ENCODE measurements at places on chromosomes 13 and 19.

GRCh38 chr19:48340995-48341394, 15.6 kb downstream of the EMP3 start:
- DNase-seq = no peak

DNA sequence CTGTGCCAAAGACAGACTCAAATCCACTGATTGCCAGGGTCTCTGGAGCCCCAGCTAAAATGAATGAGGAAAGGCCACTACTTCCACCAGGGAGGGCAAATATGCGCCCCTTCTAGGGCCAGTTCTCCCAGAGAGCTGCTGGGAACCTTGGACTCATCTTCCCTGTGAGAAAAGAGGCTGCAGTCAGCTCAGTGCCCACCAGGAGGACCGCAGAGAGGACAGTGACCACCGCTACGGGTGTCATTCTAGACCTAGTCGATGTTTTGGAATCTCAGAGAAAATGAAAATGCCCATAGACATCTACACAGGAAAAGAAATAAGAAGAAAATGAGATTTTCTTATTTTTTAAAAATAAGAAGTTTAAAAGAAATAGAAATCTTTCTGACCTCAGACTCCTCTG, 235.1 kb downstream of the UQCRFS1 start:
- no peak for DNase-seq

GRCh38 chr13:44870456-44870929, 118.8 kb downstream of the NUFIP1 start:
- no peak for DNase-seq

- peak; percentile 26 for DNase-seq
Measured at GRCh38 chr13:113145496-113145895, 13.0 kb upstream of the PROZ start.

- no peak for DNase-seq
Measured at GRCh38 chr19:33290082-33290815, 12.1 kb downstream of the CEBPA start.

DNA sequence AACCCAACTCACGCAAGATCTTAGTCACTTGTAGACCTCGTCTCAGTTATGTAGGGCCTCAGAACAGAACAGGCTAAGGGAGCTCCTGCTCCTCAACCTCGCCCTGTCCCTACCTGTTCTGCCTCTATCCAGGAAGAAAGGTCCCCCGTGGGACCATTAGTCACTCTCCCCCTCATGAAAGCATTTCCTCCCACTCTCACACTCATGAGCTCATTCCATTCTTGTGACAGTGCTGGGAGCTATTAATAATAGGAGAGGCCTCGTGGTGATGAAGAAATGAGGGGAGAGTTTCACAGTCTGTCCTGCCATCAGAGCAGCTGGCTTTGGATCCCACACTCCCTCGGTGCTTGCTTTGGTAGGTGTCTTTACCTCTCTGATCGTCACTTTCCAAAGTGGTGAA, 10.2 kb downstream of the PPP2R1A start:
- DNase-seq = no peak

GRCh38 chr19:48206397-48207093, 36.1 kb downstream of the ZSWIM9 start:
- no peak for DNase-seq

Data from mesenteric fat pad (tissue), 1 donor.